ENCODE measurements at places on chromosomes 2 and 18.

DNA sequence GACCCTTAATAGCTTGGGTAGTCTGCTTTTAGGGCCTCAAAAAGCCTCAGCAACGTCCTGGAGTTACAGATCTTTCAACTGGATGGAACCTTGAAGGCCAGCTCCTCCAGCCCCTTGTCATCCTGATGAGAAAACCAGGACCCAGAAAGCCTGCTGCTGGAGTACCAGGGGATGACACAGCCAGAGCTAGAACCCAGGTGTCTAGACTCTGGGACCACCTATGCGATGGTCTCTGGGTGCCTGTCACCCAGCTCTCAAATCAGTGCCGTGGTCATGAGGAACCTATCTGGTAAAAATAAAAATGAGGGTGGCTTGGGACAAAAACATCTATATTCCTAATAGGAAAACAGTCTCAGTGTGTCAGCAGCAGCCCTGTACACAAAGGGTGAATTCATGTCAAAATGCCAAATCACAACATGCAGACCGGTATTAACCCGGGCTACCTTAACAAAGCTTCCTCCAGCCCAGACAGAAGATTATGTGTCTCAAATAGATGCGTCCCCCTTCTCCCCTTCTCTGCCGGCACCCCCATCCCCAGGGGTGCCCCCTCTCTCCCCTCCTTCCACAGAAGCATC, 28.5 kb downstream of the SMAD7 start:
- no peak overlapping the region for H3K27ac ChIP-seq
- H3K4me1 ChIP-seq: peaks cover 67% of the 10 kb centered on the region
- DNase-seq: no peak
- H3K36me3 ChIP-seq: peaks cover 32% of the 10 kb centered on the region

DNA sequence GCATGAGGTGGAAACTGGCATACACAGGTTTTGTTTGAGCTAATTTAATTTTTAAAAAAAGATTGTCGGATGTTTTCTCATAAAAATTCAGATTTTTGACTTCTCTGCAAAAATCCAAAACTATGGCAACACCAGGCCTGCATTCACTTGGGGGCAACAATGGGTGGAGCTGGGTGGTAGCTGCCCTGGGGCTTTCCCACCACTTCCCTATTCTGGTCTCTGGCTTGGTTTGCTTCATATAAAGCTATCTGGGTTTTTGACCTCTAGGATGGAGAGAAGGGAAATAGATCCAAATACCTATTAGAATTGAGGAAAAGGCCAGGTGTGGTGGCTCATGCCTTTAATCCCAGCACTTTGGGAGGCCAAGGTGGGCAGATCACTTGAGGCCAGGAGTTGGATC, 5.5 kb upstream of the CYP27A1 start:
- H3K4me3 ChIP-seq: no peak overlapping the region
- H3K36me3 ChIP-seq: peaks cover 2% of the 10 kb centered on the region
- peaks cover 22% of the 10 kb centered on the region for H3K27me3 ChIP-seq
- no peak overlapping the region for H3K27ac ChIP-seq
- H3K4me1 ChIP-seq: peaks cover 5% of the 10 kb centered on the region

- H3K27ac ChIP-seq: no peak overlapping the region
- H3K4me1 ChIP-seq: no peaks in the 10 kb centered on the region
- no peak for DNase-seq
- peaks cover 19% of the 10 kb centered on the region for H3K27me3 ChIP-seq
- no peaks in the 10 kb centered on the region for H3K36me3 ChIP-seq
Measured at GRCh38 chr18:54700580-54700979, 109.5 kb downstream of the DYNAP start.

GRCh38 chr2:207458582-207458981, 71.2 kb upstream of the CREB1 start:
- DNase-seq: no peak
- H3K27ac ChIP-seq: no peak overlapping the region
- peaks cover 20% of the 10 kb centered on the region for H3K4me1 ChIP-seq
- H3K27me3 ChIP-seq: peaks cover 2% of the 10 kb centered on the region
- no peaks in the 10 kb centered on the region for H3K36me3 ChIP-seq

GRCh38 chr2:64283006-64283570, 138.9 kb upstream of the PELI1 start:
- H3K27me3 ChIP-seq: no peaks in the 10 kb centered on the region
- no peaks in the 10 kb centered on the region for H3K36me3 ChIP-seq
- DNase-seq: no peak
- H3K4me3 ChIP-seq: no peak overlapping the region
- no peaks in the 10 kb centered on the region for H3K4me1 ChIP-seq

- no peak overlapping the region for H3K27ac ChIP-seq
- no peaks in the 10 kb centered on the region for H3K36me3 ChIP-seq
- H3K4me3 ChIP-seq: no peak overlapping the region
- H3K27me3 ChIP-seq: peaks cover 53% of the 10 kb centered on the region
- H3K4me1 ChIP-seq: peaks cover 8% of the 10 kb centered on the region
Measured at GRCh38 chr2:230949966-230950873, 25.2 kb upstream of the GPR55 start.
